ENCODE measurements at places on chromosomes 4 and X.
A peak's percentile ranks its signal among the peaks of the same experiment; 100 is the strongest.

DNA sequence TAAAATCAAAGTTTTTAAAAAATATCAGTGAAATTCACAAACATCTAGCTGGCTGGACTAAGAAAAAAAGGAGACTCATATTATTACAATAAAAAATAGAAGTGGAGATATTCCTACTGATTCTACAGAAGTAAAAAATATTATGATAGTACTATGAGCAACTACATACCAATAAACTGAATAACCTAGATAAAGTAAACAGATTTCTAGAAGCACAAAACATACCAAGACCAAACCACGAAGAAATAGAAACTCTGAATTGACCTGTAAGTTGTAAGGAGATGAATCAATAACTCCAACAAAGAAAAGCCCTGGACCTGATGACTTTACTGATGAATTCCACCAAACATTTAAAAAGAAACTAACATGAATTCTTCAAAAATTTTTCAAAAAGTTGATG, 867.3 kb downstream of the PCDH18 start:
- DNase-seq: no peak

DNA sequence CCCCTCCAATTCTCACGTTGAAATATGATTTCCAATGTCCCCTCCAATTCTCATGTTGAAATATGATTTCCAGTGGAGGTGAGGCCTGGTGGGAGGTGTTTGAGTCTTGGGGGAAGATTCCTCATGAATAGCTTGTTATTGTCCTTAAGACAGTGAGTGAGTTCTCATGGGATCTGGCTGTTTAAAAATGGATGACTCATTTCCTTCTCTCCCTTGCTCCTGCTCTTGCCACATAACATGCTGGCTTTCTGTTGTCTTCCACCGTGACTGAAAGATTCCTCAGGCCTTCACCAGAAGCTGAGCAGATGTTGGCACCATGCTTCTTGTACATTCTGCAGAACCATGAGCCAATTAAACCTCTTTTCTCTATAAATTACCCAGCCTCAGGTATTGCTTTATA, 346.8 kb upstream of the TECRL start:
- no peak for DNase-seq

DNA sequence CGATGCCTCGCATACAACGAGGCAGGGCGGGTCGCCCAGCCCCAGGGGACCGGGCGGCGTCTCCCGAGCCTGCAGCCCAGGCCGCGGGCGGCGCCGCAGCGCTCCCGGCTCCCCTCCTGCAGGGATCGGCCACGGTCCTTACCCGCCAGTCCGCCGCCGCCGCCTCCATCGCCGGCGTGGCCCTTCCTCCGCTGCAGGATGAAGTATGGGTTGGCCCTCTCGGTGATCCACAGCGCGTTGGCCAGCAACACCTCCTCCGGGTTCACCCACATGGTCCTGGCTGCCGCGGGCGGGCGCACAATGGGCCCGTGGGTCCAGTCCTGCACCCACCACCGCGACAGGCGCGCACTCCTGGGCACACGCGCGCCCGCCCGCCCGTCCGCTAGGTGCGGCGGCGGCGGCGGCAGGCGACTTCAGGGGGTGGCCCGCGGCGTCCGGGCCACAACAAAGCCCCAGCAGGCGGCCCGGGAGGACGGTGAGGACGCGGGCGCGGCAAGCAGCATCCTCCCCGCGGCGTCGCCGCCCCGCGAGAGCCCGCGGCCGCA, 339 bp downstream of the TBC1D9 start:
- DNase-seq: no peak

DNA sequence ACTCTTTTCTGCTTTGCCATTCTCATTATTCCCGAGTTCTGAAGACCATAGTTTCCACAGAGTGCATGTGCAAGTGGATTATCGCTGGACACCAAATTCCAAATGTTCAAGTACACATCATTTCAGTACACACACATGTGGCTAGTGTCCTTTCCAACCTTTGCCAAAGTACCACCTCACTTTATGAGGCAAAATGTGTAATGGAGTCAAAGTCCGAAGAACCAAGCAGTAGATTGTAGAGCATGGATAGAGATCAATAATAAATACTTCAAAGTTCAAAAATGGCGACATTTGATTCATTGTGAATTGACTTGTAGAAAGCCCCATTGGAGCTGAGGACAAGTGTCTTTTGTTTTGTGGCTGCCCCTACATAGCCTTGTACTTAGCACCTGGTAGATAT, 115.6 kb downstream of the TMEM164 start:
- no peak for DNase-seq

GRCh38 chrX:128020701-128021100, 31.5 kb downstream of the ACTRT1 start:
- no peak for DNase-seq

DNA sequence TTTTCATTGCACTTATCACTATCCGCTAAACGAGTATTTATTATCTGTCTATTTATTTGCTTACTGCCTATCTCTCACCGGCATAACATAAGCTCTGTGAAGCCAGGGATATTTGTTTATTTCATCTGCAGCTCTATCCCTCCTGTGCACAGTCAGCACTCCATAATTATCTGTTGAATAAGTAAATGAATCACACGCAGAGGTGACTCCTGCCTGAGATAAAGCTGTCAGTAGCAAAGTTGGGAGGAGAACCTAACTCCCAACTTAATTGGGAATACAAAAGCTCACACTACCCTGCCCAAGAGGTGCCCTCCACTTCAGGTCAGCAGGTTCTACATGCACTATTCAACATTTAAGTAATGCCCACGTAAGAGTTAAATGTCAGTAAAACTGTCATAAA, 85.7 kb downstream of the CORIN start:
- DNase-seq: no peak

DNA sequence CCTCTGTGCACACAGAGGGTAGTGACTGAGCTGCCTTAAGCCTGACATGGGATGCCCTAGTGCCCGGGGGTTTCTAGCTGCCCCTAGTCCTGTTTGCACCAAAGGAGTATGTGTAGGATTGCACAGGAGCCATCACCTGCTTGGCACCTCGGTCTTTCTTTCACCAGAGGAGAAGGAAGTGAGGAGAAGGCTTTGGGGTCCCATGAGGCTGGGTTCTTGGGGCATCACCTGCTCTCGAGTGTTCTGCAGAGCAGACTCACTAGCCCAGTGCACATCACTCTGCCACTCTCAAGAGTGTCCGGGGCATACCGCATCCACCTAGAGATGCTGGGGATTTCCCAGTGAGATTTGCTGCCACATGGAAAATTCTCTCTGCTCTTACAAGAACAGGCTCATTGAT, 40.5 kb upstream of the GPR78 start:
- no peak for DNase-seq

DNA sequence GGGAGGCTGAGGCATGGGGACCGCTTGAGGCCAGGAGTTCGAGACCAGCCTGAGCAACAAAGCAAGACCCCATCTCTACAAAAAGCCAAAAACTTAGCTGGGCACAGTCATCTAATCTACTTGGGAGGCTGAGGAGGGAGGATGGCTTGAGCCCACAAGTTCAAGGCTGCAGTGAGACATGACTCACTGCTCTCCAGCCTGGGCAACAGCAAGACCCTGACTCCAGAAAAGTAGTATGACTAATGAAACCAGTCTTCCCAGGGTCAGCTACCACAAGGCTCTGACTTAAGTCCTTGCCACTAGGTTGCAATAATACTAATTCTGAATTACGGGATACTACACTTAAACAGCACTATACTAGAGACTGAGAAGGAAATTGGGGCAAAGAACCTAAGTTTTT, 33.1 kb downstream of the ERVMER34-1 start:
- no peak for DNase-seq

DNA sequence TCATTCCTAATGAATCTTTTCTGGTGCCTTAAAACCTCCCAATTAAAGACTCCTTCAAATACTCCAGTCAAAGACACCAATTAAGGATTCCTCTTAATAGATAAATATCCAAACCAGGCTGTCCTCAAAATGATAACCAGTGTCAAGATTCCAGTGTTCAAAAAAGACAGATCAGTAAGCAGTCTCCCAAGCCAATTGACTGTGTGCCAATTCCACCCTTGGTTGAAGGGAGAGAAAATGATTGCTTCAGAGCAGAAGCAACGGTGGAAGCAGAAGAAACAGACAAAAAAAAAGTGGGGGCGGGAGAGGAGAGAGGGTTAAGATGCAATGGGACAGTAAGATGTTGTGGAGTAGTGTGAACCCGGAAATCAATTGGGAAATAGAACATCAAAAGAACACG, 216.0 kb upstream of the FTHL17 start:
- DNase-seq: no peak

- peak; percentile 75 for DNase-seq
Observed at GRCh38 chr4:156476359-156476758, 495.2 kb downstream of the PDGFC start.

DNA sequence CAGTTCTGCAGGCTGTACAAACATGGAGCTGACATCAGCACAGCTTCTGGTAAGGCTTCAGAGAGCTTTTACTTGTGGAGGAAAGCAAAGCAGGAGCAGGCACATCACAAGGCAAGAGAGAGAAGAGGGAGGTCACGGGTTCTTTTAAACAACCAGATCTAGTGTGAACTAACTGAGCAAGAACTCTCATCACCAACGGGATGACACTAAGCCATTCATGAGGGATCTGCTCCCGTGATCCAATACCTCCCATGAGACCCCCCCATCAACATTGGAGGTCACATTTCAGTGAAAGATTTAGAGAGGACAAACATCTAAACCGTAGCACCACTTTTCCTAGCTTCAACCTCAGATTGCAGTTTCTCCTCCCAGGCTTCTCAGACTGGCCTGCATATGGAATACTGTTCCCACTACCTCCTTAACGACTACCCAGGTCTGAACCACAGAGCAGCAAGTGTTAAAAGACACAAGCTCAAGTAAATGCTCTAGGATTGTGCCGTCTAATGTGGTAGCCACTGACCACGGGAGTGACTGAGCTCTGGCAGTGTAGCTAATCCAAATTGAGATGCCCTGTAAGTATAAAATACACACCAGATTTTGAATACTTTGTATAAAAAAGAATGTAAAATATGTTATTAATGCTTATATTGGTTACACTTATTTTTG, 192.7 kb downstream of the PTTG2 start:
- no peak for DNase-seq

GRCh38 chrX:31130457-31131220, 58.8 kb upstream of the FTHL17 start:
- DNase-seq: peak; percentile 10

- DNase-seq: no peak
Observed at GRCh38 chr4:107850438-107850837, 25.7 kb downstream of the SGMS2 start.

DNA sequence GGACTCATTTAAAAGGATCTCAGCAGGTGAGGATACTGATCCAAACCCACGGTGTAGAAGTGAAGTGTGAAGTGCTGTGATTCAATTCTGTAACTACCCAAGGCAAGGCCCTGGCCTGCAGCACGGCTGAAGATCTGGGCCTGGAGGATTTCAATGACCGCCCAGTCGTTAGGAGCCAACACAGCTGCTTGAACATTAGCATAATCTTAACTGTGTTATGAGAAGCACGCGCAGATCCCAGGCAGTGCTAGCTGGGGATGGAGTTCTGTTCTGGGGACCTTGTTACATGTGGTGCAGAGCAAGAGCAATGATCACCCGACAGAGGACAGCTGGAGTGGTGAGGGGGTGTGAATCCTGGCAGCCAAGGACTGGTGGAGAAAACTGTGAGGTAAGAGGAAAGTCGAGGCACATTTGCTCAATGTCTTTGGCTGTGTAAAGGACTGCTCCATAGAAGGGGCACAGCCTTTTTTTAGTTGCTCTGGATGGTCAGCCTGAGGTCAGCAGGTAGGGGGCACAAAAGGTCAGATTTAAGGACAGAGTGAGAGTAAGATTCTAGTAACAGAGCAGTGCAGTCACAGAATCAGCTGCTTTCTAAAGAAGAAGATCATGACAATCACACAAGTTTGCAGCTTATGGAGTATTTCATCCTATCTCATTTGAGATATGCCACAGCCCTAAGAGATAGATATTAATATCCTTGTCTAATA, 181.8 kb downstream of the DCLK2 start:
- DNase-seq: no peak

DNA sequence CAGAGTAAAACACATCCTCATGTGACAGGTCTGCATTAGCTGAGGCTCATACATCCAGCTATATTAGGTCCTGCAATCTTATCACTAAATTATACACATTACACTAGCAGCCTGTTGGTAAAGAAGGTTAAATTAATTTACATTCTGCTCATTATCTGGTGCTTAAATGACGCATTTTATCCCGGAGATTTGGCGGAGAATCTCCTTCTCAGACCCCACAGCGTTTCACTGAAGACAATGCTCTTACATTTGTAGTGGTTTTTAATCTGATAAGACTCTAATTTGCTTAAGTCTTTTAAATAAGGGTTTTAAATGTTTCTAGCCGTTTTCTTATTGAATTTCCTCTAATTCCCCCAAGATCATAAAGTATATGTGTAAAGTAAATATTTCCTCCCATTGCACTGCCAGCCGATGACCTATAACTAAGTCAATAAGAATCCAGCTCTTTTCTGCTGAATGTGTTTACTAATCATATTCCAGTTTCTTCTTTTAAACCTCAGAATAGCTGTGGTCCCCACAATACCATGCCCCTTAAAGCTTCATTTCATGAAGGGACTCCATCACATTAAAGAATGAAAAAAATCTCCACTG, 2.1 kb upstream of the PITX2 start:
- DNase-seq: no peak

DNA sequence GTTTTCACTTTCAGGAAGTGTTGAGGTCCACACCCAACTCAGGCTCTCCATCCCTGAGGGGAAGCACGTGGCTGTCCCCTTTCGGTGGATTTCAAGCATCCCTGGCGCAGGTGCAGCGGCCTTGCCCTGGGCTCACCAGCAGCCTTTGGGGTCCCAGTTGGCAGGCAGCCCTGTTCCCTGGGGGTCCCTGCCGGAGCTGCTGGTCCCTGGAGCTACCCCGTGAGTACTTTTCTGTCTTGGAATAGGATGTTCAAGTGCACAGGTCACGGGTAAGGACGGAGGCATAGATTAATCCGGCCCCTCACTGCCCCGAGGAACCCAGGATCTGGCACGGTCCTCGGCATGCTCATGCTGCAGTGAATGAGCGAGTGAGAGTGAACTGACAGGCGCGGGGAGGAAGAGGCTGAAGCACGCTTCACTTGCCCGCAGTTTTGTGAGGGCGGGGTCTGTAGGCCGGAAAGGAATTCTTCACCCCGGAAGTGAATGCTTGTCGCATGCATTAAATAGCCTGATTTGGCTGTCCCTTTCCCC, 117.2 kb upstream of the FAT1 start:
- DNase-seq: no peak

DNA sequence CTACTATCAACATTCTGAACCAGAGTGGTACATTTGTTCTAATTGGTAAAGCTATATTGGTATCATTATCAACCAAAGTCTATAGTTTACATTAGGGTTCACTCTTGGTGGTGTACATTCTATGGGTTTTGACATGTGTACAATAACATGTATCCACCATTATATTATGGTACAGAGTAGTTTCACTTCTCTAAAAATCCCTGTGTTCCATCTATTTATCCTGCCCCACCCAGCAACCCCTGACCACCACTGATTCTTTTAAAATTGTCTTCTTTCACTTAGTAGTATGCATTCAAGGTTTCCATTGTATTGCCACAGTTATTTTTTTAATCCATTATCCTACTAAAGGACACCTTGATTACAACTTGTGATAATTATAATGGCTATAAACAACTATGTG, 15.3 kb upstream of the TMPRSS11D start:
- no peak for DNase-seq

All from AG09319 (cell line).